Activated CD8-positive, alpha-beta memory T cell treated with anti-CD3 and anti-CD28 coated beads for 24 hours (primary cell): ENCODE measurements at places on chromosomes 7 and 10.
A peak's percentile ranks its signal among the peaks of the same experiment; 100 is the strongest.

- no peak for DNase-seq
Measured at GRCh38 chr10:9900751-9901150, 1116.9 kb upstream of the CELF2 start.

DNA sequence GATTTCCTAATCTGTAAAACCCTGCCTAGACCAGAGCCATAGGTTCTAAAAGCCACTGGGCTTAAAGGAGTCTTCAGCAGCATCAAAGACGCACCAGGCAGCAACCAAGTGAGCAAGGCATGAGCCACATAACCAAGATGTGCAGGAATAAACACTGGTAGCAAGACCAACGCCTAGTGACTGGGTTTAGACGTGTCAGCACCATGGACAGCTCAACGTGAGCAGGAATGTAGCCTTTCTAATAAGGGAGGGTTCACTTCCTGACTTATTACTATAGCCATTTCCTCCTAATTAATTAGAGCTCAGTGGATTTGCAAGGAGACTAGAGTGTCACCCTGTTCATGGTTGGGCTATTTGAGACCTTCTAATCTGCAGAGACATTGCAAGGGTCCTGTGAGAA, 223.7 kb downstream of the LHFPL3 start:
- no peak for DNase-seq

DNA sequence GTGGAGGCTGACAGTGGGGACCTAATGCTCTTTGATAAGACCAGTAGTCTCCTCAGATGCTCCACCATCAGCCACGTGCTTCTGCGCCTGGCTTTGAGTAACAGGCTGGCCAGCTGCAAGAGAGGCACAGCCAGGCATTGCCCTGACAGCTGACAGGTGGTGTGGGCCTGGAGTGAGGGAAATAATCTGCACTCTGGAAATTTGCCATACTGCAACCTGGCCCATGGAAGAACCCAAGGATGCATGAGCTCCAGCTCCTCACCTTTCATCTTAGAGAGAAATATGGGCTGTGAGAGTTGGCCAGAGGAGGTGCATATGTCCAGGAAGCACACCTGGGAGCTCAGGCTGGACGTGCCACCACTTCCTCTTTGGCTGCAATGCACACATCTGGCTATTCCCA, 118.9 kb downstream of the PLXDC2 start:
- DNase-seq = no peak

DNA sequence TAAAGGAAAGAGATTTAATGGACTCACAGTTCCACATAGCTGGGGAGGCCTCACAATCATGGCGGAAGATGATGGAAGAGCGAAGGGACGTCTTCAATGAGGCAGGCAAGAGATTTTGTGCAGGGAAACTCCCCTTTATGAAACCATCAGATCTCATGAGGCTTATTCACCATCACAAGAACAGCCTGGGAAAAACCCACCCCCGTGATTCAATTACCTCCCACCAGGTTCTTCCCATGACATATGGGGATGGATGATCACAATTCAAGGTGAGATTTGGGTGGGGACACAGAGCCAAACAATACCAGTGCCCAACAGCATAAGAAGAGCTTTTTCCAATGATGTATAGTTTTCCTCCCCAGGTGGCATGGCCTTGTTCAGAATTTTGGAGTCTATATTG, 11.2 kb upstream of the C7orf33 start:
- DNase-seq = no peak

DNA sequence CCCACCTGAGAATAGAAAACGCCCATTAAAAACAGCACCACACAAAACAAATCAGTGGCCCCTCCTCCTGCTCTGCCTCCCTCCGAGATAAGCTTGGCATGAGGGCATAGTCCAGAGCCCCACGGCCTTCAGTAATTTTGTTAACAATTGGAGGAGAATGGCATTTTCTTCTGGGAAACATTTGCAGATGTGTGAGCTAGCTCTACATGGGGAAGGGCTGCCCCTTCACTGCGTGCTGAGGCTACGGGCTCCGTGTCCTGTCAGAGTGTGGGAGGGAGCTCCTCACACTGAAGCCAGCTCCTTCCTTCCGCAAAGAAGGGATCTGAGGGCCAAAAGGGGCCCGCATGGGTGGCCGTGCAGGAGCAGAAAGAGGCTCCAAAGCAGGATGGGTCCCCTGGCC, 15.2 kb downstream of the GRK5 start:
- no peak for DNase-seq

- DNase-seq = no peak
Measured at GRCh38 chr10:31345886-31346285, 26.9 kb downstream of the ZEB1 start.

- DNase-seq = no peak
Measured at GRCh38 chr7:11193131-11193867, 219.6 kb downstream of the PHF14 start.

DNA sequence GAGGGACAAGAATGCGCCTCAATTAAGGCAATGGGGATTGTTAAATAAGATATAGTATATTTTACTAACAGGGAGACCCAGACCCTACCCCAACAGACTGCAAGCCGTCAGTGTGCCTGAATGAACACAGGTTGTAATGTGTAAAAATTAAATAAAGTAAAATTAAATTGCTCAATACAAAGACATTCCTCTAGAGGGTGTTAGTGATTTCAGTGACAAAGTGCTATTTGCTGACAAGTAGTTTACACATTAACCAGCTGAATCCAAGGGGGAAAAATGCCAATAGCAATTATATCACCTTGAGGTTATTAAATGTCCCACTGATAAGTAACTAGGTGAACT, 110.5 kb downstream of the EBF3 start:
- no peak for DNase-seq

- DNase-seq = peak; percentile 73
Measured at GRCh38 chr10:110425684-110426293, 71.9 kb upstream of the DUSP5 start.

- DNase-seq = no peak
Measured at GRCh38 chr10:133030781-133031180, 56.9 kb upstream of the ADGRA1 start.

DNA sequence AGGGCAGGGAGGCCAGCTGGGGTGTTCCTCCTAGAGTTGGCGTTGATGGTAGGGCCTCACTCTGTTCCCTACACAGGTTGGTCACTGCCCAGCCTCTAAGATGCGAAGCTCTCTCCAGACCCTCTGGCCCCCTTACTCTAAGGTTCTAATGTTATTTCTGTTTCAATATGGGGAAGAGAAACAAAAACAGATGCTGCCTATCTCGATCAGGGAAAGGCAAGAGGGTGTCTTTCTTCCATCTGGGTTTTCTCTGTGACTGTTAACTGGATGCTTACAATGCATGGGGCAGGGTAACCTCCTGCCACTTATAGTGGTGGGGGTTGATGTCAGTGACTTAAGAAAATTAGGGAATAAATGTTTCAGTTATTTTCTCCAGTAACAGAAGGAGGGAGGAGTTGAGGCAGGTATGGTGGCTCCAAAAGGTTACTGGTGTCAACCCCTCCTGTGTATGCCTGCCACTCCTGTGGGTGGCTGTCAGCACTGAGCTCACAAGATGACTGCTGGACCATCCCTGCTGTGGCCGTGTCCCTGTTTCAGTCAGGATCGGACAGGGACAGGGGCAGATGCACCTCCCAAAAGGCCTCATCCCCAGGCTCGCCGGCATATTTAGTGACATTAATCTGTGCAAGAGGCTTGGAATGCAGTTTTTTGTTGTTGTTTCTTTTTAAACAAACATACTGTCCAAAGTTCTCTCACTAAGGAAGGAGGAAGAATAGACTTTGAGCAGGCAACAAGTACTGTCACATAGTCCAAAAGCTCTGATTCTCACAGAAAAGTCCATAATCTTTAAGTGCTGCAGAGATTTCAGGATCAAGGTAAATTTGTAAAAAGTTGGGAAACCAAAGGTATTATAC, 39.6 kb upstream of the SYPL1 start:
- DNase-seq = no peak

- no peak for DNase-seq
Measured at GRCh38 chr7:42934291-42934690, 2.1 kb downstream of the MRPL32 start.

GRCh38 chr10:15625261-15625660, 94.5 kb downstream of the ITGA8 start:
- DNase-seq = no peak

DNA sequence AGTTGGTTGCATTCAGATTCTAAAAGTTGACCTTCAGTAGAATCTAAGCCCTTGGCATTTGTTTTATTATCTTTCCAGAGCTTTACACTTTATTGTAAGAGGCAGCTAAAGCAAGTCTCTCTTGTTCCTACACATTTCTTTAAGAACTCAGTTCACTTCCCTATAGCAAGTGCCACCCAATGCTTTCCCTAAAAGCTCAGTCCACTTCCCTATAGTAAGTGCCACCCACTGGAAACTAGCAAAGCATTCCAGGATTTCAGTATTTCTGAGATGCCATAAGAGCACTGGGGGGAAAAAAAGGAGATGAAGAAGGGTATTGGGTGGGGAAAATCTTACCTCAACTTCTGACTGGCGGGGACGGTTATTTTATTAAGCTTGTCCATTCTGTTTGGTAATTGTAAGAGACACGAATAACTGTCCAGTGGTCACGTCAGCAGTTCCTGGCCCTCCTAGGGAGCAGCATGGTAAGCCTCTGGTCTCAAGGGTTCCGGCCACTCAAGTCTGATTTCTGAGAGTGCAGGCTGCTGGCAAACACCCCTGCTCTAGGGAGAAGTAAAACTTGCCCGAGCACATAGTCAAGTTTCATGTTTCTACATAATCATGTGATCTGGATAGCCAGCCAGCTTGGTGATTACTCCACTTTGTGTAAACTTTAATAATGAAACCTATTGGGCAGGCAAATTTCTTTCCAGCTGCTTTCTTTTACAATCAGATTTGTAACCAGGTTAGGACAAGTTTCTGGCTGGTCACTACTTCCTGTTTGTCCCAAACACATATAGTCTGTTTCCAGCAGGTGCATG, at the start of gene BLNK:
Gene BLNK (minus strand): TSS at position 554 of the 800 bp plus-strand sequence. CDS start 171 bp downstream, at position 383.
- no peak for DNase-seq

DNA sequence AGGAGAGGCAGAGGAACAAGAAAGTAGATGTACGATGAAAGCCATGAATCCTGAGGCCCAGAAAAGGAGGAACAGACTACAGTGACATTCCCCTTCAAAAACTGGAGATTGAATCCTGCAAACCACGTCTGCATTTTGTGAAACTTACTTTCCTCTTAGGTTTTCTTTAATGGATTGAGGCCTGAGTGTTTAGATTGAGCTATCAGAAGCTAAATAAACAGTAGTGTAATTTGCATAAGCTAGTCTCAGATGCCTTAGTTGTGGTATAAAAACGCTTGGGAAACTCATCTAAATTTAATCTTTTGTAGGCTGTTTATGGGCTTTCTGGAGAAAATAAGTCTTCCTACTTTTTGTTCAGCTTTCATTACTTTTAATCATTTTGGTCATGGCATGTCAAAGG, 94.8 kb upstream of the HDAC9 start:
- no peak for DNase-seq

DNA sequence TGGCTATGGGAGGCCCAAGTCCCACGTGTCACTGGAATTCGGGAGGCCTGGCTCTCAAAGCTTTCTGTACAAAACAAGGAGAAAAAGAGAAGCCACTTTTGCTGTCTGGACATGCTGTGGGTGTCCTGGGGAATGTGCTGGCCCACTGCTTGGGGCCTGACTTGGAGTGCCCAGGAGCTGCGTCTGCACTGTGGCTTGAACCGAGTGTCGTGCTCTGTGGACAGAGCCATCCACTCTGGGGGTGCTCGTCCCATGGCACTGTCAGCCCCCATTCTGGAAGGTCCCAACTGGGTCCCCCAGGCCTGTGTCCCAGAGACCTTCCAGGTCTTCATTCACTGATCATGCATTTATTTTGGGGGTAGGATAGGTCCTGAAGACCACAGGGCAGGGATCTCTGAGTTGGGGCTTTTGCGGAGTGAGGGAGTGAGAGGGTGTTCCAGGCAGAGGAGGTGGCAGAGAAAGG, 138.0 kb downstream of the LHPP start:
- DNase-seq = no peak
